HFFc6 (cell line): ENCODE measurements at places on chromosomes 12 and 14.

DNA sequence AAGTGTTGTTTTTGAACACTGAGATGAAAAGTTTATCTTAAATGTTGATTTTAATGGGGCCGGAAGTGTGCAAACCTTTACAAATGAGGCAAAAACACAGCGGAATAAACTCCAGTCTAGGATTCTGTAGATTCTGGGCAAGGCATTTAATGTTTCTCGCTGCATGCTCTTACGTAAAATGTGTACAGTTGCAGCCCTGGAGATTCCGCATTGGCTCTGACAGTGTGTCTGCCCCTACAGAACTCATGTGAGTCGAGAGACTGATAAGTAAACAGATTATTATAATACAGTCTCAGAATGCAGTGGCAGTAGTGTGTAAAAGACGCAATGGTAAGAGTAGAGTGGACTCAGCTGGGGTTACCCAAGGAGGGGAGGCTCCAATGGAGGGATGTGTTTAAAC is 33.6 kb downstream of the LRRK2 start:
- no peak for DNase-seq

- no peak for DNase-seq
These were observed 3.6 kb upstream of the STXBP6 start for GRCh38 chr14:25053585-25053984.

- no peak for DNase-seq
These were observed 775.7 kb downstream of the TMTC2 start for GRCh38 chr12:83462419-83462818.

DNA sequence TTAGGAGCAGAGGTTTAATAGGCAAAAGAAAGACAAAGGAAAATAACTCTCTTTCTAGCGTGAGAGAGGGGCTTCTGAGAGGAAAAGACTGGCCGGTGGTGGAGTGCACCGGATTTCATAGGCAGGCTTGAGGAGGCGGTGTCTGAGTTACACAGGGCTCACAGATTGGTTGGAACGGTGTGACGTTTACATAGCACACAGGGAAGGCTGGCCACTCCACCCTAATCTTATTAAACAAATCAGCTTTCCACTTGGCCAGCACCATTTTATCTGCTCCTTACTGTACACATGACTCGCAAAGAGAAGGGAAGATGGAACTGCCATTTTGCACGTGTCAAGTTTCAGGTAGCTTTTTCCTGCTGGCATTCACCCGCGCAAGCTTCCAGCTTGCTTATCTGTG is 587.7 kb downstream of the RPL10L start:
- DNase-seq = no peak
